T-helper 9 cell (primary cell): ENCODE measurements at places on chromosomes 2 and 18.

- DNase-seq: no peak
Observed at GRCh38 chr18:10453261-10453805, 1.1 kb upstream of the APCDD1 start.

DNA sequence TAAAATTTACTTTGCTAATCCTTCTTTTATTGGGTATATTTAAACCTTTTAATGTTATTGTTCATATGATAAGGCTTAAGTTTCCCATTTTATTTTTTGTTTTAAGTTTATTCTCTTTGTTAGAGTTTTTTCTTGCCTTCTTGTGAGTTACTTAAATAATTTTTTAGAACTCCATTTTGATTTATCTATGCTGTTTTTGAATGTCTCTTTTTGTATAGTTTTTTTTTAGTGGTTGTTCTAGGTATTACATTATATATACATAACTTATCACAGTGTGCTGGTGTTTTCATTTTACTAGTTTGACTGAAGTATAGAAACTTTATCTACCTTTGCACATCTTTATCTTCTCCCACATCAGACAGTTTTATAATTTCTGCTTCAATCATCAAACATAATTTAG is 49.4 kb upstream of the TGFA start:
- no peak for DNase-seq

DNA sequence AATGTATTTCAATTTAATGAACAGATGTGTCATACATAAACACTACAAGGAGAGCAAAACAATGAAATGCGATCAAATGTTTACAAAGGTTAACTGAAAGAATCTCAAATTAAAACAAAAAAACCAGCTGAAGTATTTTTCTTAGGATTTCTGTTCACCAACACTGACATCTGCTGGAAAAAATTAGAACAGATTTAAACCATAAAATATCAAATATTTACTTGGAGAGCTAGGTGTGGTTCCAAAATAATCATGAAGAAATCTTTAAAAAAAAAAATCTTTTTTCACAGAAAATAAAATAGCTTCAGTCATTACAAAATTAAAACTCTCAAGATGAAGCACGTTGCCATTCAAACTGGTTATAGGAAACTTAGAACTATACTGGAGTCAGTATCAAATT is 13.8 kb downstream of the MMADHC start:
- DNase-seq: no peak

DNA sequence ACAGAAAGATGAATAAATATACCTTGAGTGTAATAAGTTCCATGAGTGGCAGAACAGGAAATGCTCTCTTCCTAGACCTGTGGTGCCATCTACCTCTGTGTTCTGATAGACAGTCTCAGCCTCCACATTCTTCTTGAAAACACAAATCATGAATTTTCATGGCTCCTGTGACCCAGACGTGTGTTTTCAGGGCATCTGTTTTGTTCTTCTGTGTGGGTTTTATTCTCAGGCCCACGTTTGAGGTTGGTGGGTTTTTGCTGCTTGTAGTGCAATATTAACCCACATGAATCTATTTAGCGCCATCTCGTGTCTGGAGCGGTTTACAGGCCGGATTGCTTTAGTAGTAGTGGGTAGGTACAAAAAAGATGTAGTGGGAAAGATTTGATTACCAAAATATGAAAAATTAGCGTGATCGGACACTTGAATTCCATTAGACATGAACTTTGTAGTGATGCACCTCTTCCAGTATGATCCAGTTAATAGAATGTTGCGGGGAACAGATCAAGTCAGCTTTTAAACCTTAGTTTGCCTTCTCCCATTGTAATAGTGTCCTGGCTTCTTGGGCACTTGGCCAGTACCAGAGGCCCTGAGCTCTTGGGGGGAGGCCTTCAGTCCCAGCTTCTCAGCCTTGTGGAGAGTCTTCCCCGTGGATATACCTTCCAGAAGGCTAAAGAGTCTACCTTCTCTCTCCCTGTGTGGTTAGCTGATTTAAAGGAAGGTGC is 256.5 kb downstream of the TPGS2 start:
- no peak for DNase-seq

DNA sequence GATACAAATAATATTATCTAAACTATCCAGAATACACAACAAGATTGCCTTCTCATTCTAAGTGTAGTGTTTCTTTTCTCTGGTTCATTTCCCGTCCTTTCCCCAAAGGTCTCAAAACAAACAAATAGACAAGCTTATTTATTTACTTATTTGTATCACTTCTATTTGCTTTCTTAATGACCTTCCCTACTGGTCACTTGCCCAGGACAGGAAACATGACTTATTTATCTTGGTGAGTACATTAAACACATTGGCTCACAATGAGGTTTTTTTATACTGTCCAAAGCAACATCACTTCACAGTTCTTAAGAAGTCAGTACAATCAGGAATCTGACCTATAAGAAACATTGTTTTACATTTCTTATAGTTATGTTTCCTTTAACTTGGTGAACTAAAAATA is 123.3 kb upstream of the KYNU start:
- DNase-seq: no peak

DNA sequence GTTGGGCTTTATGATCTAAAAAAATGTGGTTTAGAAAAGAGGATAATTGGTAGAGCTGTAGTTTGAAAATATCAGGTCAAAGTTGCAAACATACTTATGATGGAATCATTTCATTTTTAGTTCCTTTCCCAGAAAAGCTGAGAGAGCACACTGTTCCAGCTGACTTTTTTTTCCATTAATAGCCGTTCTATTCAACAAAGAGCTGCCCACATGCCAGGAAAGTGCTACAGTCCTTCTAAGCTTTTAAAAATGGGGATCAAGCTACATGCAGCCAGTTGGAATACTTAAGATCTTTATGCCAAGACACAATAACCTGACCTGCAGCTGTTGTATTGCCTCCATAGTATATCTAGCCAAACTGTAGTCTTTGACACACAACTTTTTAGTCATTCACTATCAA is 111.5 kb downstream of the GALNT3 start:
- no peak for DNase-seq

DNA sequence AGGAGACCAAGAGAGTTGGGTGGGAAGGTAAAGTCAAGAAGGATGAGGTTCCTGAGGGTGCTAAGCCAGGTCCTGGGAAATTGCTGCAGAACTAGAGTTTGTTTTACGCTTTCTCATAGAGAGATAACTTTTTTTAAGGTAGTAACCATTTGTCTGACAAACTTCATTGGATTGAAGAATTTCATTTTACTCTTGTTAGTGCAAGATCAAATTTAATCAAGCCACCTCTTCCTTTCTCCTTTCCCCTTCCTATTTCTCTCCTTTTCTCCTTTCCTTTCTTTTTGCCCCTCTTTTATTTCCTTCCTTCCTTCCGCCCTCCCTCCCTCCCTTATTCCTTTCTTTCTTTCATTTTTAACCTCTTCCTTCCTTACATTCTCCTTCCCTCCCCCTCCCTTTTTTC is 65.4 kb downstream of the RDH14 start:
- DNase-seq: no peak

- no peak for DNase-seq
Observed at GRCh38 chr2:235583925-235584637, 90.2 kb downstream of the AGAP1 start.

GRCh38 chr2:236855866-236856847 is 229.5 kb upstream of the COPS8 start:
- DNase-seq: no peak

DNA sequence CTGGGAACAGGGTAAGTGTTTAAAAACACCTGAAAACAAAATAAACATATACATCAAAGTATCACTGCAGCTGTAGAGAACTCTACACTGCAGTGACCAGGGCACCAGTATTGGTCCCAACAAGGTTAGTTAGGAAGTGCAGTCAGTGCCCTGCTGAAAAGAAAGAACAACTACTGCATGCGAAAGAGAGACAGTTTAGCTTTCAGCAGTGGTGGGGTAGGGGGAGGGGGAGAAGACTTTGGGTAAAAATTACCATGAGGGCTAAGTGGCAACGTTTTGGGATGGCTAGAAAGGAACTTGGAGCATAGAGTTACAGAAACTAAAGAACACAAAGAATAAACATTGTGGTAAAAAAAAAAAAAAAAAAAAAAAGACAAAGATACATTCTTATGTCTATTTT is 112.1 kb downstream of the UPP2 start:
- DNase-seq: no peak

DNA sequence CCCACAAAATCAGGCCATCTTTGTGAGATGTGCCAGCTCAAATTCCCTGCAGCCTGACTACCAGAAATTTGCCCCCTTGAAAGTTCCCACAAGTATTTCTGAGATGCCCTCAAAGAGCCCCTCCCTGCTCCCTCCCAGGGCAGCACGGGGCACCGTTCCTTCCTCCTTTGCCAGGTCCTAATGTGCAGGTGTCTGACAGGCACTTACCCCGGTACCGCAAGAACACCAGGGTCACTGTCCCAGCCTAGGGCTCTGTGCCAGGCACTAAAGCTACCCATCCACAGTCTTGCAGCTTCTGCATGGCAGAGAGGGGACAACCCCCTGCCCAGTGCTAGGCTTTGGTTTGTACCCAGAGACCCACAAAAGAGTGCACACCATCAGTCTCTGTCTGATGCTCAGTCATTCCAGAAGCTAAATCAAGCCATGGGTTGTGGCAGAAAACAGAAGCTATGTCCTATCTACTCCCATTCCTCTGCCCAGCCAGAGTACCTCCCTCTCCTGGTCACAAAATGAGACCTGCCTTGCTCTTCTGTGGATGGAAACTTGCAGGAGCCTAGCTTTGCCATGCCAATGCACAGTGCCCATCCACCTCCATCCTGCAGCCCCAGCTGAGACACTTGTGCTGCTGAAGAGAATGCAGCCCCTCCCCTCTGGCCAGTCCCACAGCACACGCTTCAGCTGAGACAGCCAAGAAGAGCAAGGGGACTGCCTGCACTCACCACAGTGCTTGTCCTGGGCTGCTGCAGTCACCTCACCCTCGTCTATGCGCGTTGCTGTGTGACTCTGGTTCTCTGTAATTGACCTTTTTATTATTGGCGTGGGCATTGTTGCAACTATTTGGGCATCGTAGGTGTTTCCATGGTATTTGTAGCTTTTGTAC is 48.7 kb downstream of the INPP5D start:
- DNase-seq: no peak
